Prostate gland (tissue), 2 donors: ENCODE measurements at places on chromosomes 7 and 10. TPM values are rescaled to one million over a fixed set of nuclear protein-coding genes. Genes with fewer than 3 reads are reported as not detected.

GPRIN2 gene
- 4.3 TPM for total RNA-seq

BTBD16 gene
- not detected for total RNA-seq

CDHR3 gene
- 3.9 TPM for total RNA-seq

LIPK gene
- not detected for total RNA-seq

POLR2J gene
- 46.4 TPM for total RNA-seq

MYO1G gene
- 1.9 TPM for total RNA-seq

TMEM209 gene
- total RNA-seq: 21.5 TPM

THSD7A gene
- total RNA-seq: 9.9 TPM

GPR146 gene
- 6.1 TPM for total RNA-seq

CH25H gene
- total RNA-seq: 1.1 TPM

DNA sequence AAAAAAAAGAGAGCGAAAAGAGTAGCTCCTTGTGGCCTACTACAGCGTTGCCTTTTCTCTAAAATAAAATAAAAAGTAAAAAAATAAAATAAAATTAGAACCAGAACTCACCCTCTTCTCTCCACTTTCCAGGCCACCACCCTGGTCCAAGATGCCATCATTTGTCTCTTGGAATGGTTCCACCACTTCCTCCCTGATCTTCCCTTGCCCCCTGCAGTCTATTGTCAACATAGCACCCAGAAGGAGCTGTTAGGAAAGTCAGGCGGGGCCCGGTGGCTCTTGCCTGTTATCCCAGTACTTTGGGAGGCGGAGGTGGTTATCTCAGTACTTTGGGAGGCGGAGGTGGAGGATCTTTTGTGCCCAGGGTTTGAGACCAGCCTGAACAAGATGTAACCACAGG lies 7.6 kb upstream of the GRID2IP start:
- no peaks in the 10 kb centered on the region for H3K27me3 ChIP-seq
- H3K4me3 ChIP-seq: no peak overlapping the region
- H3K27ac ChIP-seq: no peak overlapping the region
- no peaks in the 10 kb centered on the region for H3K4me1 ChIP-seq
- H3K36me3 ChIP-seq: no peaks in the 10 kb centered on the region

DNA sequence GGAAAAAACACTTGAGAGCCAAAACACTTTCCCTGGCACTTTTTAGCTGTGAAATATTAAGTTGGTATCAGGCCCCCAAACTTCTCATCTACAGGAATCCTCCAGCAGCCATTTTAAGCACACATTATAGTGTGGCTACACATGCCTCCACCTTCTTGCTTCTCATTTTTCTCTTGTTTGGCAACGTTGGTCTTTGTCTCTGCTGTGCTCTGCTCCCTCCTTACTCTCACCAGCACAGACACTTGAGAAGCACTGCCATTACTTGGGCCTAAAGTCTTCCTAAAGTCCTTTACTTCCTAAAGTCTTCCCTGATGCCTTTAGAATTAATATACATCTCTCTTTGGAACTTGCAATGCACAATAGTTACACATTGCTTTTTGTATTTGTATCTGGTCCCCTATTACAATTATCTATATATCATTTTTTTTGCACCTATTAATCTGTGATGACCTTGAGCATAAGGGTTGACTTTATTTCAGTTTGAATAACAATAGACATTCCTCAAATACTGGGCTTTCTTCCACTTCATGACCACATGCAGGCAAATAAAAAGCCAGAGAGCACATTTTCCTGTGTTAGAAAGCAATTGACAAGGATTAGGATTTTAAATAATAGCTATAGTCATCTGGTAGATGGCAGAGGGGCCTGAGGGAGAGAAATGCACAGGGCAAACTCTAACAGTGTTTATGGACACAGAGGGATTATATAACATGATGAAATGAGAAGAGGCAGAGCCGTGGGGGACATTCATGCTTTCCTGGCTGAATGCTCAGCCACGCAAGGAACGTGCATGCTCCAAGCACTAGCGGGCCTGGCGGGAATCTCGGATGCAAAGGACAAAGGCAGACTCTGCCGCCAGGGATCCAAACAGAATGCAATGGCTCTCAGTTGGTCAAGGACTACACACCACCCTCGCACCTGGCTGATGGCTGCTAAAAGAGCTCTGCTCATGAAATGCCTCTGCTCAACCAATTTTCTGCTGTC lies 99.3 kb downstream of the CDC14C start:
- no peak overlapping the region for H3K27ac ChIP-seq
- H3K36me3 ChIP-seq: no peaks in the 10 kb centered on the region
- H3K27me3 ChIP-seq: no peaks in the 10 kb centered on the region
- H3K4me3 ChIP-seq: no peak overlapping the region
- no peaks in the 10 kb centered on the region for H3K4me1 ChIP-seq

DNA sequence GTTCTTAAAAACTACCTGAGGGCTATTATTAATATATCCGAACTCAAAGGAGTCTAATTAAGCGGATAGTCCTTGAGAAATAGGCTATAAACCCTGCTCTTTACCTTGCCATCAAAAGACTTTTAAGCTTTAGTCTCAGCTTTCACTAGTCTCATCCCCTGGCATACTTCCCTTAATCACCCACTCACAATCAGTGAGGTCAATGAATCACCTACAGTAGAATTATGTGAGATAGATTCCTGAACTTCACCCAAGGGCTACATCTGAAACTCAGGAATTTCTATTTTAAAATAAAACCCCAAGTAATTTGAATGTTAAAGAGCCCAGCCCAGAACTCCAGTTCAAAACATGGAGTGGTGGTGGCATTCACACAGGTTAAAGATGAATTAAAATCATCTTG lies 108.7 kb downstream of the ETV1 start:
- DNase-seq: no peak
- no peaks in the 10 kb centered on the region for H3K27me3 ChIP-seq
- no peaks in the 10 kb centered on the region for H3K4me1 ChIP-seq
- H3K4me3 ChIP-seq: no peak overlapping the region
- no peaks in the 10 kb centered on the region for H3K36me3 ChIP-seq

DNA sequence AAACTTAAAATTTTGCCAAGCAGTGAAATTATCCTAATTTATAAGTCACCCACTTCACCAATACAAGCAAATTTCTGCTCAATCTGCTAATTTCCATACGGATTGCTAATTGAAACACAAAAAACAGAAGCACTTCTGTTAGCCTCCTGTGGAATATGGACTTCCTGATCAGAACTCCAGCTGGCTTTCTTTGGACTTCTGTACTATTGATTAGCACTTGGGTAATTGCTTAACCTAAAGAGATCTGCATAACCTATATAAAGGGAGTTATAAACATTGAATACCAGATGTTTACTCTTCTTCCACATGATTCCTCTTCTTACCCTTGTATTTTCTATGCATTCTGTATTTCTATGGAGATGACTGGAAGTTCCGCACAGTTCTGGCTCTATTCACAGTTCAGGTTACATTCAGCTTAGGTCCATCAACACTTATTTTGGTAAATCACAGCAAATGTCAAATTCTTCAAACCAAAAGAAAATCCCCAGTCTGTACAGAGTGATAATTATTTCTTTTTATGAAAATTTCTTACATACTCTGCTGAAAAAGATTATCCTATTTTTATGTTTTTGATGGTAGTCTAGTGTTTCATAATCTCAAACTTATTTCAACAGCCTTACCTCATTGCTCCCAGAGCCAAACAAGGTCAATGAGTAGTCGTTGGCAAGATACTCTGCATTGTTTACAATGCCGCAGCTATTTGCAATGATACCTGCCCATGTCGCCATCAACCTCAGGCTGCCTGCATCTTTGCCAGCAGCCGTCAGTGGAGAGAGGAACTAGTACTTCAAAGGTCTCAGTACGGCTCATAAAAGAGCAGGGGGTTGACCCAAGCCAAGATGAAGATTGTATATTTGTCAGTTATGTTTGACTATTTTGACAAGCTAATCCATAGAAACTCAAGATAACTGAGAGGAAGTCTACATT lies 225.6 kb downstream of the AHR start:
- peak; percentile 74 for DNase-seq
- H3K36me3 ChIP-seq: no peaks in the 10 kb centered on the region
- H3K27me3 ChIP-seq: no peaks in the 10 kb centered on the region

- DNase-seq: peak; percentile 46
- H3K27me3 ChIP-seq: no peaks in the 10 kb centered on the region
- no peaks in the 10 kb centered on the region for H3K4me1 ChIP-seq
Observed at GRCh38 chr10:124539935-124540641, 78.5 kb downstream of the LHPP start.

GRCh38 chr7:47031786-47032535 lies 550.0 kb downstream of the TNS3 start:
- no peak for DNase-seq
- no peaks in the 10 kb centered on the region for H3K27me3 ChIP-seq
- H3K4me3 ChIP-seq: no peak overlapping the region
- no peaks in the 10 kb centered on the region for H3K4me1 ChIP-seq
- no peak overlapping the region for H3K27ac ChIP-seq

- no peaks in the 10 kb centered on the region for H3K4me1 ChIP-seq
- H3K27ac ChIP-seq: peak overlapping the region; percentile 18
- no peaks in the 10 kb centered on the region for H3K27me3 ChIP-seq
Observed at GRCh38 chr10:89475125-89475524, 60.3 kb downstream of the SLC16A12 start.

GRCh38 chr7:101545441-101546190 lies 83.5 kb downstream of the MYL10 start:
- no peak for DNase-seq
- H3K4me1 ChIP-seq: no peaks in the 10 kb centered on the region
- H3K27me3 ChIP-seq: no peaks in the 10 kb centered on the region
- H3K4me3 ChIP-seq: no peak overlapping the region
- H3K36me3 ChIP-seq: no peaks in the 10 kb centered on the region

DNA sequence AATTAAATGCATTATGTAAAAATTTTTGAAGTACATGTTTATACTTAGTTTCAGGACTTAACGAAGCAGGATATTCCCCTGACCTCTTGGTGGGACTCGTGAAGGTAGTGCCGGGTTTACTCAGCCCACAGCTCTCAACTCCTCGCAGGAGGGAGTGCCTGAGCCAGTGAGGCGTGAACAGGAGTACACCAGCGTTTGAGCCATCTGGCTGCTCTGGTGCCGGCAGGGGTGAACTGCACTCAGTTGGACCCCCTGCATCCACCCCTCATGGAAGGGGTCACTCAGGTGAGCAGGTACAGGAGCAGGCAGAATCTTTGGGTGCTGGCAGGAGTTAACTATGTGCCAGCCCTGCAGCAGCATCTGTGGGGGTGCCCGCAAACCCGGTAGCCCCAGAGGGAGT lies 625.1 kb upstream of the PCDH15 start:
- no peaks in the 10 kb centered on the region for H3K4me1 ChIP-seq
- H3K27ac ChIP-seq: no peak overlapping the region
- no peak overlapping the region for H3K4me3 ChIP-seq
- DNase-seq: no peak
- no peaks in the 10 kb centered on the region for H3K27me3 ChIP-seq
- H3K36me3 ChIP-seq: no peaks in the 10 kb centered on the region

- DNase-seq: no peak
- no peak overlapping the region for H3K4me3 ChIP-seq
- H3K36me3 ChIP-seq: no peaks in the 10 kb centered on the region
- H3K27ac ChIP-seq: no peak overlapping the region
Observed at GRCh38 chr10:121921238-121921931, 6.4 kb downstream of the ATE1 start.

DNA sequence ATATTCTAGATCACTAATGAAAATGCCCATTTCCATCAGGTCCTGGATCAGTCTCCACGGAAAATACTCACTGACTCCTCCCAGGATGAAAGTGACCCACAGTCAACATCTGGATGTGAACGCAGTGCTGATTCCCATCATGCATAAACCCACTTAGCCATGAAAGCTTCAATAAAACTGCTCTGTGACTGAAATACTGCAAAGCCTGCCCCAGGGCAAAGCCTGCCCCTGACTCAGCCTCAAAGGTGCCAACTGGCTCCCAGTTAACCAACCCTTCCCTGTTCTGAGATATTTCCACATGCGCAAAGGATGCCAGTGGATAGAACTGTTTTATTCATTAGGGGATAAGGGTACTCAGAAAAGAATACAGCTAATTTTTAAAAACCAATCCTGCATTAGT lies 24.0 kb downstream of the OSBPL3 start:
- no peak overlapping the region for H3K27ac ChIP-seq
- no peak overlapping the region for H3K4me3 ChIP-seq
- H3K4me1 ChIP-seq: no peaks in the 10 kb centered on the region
- H3K27me3 ChIP-seq: no peaks in the 10 kb centered on the region

- peak overlapping the region; percentile 69 for H3K4me3 ChIP-seq
- no peak for DNase-seq
- H3K4me1 ChIP-seq: no peaks in the 10 kb centered on the region
Observed at GRCh38 chr7:20798694-20799121, 12.0 kb upstream of the SP8 start.

DNA sequence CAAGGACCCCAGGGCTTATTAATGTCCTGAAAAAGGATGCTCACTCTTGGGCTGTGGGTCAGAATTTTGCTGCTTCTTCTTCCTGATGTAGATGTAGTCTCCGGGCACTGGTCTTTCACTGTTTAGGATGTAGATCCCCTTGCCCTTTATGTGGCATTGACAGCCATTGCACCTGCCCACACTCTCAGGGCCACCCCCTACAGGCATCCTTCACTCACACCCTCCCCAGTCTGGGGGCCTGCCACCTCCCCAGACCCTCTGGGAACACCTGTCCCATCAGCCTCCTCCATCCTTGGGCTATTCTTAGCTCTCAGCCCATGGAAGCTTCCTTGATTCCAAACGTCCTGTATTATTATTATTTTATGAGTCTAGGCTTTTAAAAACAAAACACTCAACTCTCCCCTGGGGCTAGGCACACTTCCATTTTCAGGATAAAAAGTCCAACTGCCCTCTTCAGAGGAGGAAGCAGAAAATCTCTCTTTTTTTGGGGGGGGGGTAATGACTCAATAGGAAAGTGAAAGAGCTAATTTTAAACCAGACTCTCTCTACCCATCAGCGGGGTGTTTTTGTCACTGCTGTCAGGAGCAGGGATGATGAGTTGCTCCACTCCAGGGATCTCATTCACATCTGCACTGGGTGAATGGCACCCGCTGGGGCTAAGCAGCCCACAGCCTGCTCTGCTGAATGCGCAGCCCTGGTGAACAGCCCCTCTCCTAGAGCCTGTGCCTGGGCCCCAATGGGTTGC lies 11.5 kb upstream of the KLRG2 start:
- no peak overlapping the region for H3K27ac ChIP-seq
- H3K4me3 ChIP-seq: no peak overlapping the region
- no peaks in the 10 kb centered on the region for H3K36me3 ChIP-seq

GRCh38 chr7:113819474-113819873 lies 99.3 kb downstream of the PPP1R3A start:
- no peak for DNase-seq
- H3K36me3 ChIP-seq: no peaks in the 10 kb centered on the region
- H3K27ac ChIP-seq: no peak overlapping the region
